ENCODE measurements at places on chromosomes 1 and 21.

DNA sequence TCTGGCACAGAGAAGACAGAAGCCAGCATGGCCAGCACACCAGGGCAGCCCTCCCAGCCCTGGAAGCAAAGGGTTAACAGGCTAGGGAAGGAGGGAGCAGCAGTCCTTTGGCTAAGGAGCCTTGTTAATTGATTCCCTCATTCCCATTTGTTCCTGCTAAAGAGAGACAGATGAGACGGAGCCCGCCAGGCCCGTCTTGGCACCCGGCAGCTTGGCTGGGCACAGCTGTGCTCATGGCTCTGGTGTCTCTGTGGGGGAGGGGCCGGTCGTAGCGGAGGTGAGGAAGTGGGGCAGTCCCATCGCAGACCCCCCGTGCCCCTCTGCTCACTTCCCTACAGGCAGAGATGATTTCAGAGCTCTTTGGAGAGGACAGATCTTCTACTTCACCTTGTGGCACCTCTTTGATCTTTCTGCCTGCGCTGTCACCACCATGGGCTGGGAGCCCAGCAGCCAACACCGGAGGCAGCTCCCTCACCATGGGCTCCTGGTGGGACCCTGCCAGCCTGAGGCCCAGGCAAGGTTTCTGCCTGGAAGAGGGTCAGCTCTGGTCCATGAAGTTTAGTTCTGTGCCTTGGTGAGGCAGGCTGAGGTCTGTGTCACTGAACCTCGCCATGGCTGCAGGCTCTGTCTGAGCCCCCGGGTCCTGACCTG lies 38.0 kb downstream of the FOXO6 start:
- DNase-seq: no peak

- no peak for DNase-seq
Observed at GRCh38 chr1:245650441-245650960, 495.7 kb downstream of the KIF26B start.

DNA sequence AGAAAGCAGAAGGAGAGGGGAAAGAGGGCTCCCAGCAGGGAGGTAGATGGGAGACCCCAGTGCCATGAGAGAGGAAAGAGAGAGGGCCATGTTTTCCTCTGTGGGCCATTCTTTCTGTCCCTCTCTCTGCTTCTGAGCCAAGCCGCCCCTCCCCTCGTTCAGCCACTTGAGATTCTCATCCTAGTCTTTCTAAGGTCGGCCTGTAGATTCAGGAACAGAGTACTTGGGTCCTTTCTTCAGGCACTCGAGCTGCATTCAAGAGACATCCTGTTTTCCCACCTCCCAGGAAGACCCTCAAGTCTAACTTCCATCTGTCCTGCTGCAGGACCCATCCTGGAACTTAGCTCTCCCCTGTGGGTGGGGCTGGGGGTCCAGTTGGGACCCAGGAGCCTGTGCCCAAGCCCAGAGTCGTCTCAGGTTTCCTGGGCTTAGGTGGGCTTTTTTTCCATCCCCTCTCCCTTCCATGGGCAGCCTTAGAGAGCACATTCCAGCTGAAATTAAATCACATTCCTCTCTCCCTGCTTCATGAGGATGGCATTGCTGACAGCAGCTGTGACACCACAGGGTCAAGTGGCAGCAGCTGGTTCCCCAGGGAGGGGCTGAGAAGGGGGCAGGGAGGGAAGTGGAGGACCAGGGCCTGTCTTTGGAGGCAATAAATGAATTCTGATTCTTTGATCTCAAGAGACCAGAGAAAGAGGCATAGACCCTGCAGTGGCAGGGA lies 13.0 kb downstream of the NES start:
- no peak for DNase-seq

GRCh38 chr1:217244971-217245370 lies 385.9 kb downstream of the GPATCH2 start:
- DNase-seq: no peak

DNA sequence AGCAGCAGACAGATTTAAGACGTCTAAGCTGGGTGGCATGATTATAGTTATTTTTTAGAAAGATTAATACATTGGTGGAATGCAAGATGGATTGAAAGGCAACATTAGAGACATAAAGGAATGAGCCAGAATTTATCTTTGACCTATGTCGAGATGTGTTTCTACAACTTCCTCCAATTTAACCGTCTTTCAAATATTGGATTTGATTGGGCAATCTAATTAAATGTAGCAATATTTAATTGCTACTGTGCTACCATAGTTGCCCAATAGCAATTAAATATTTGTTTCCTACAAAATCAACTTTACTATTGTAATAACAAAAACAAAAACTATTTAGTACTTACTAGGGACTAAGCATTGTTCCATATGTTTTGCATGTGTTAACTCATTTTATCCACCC lies 30.4 kb upstream of the CYP4A22 start:
- no peak for DNase-seq

- DNase-seq: no peak
Observed at GRCh38 chr1:117970252-117970651, 40.7 kb downstream of the WDR3 start.

All from activated CD4-positive, alpha-beta memory T cell treated with anti-CD3 and anti-CD28 coated beads for 36 hours (primary cell).